Posterior vena cava (tissue), 2 donors: ENCODE measurements at places on chromosomes 11 and 22.

DNA sequence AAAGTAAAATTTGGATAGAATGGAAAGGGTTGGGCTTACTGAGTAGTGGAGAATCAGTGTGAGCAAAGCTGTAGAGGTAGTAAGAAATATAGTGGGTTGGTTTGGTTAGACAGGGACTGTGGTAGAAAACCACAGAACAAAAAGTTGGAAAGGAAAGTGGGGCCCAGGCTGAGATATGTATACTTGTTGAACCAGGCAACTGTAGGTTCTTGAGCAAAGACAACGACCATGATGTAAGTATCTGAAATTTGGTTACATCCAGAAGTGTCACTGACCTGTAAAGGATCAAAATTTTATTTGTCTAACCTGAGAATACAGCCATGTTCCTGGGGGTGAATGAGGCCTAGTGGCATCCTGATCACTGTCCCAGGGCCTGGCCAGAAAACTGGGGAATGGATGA is 114.1 kb downstream of the STIM1 start:
- no peak for DNase-seq

DNA sequence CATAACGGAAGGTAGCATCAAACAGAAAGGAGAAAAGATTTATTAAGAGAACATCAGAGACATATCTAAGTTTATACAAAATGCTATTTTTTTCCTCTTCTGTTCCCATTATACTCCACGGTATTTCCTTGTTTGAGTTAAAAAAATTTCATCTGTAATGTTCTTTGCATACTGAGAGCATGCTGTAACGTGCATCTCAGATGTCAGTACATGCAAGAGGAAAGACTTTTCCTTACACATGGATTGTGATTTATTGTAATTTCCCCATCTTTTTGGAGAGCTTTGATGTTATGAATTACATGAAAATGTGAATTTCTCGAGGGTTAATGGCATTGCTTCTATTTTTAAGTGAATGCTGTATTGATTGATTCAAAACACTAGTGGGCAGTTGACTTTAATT is 1164.0 kb downstream of the LRRC4C start:
- DNase-seq, result no peak

DNA sequence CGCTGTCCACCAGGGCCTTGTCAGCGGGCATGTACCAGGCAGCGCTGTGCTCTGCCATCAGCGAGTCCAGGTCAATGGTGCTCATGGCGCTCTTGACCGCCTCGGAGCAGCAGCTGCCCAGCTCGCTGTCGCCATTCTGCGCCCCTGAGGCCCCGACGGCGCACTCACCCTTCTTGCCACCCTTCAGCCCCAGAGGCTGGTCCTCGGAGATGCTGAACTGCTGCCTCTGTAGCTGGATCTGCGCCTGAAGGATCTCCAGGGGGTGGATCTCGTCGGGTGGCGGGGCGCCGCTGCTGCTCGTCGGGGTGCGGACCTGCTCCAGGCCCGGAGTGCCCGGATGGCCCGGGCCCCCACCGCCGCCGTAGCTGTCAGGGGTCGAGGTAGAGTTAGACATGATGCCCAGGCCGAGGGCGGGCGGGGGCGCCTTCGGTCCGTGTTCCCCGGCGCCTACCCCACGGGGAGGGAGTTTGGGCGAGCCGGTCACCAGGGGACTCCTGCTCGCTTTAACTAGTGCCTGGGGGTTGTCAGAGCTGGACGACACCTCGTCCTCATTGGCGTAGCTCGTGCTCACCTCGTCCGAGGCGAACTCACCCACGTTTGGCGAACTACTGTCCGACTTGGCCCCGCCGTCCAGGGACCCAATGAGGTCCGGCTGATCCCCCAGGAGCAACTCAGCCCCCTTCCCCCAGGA is 4.6 kb downstream of the MN1 start:
- no peak for DNase-seq

DNA sequence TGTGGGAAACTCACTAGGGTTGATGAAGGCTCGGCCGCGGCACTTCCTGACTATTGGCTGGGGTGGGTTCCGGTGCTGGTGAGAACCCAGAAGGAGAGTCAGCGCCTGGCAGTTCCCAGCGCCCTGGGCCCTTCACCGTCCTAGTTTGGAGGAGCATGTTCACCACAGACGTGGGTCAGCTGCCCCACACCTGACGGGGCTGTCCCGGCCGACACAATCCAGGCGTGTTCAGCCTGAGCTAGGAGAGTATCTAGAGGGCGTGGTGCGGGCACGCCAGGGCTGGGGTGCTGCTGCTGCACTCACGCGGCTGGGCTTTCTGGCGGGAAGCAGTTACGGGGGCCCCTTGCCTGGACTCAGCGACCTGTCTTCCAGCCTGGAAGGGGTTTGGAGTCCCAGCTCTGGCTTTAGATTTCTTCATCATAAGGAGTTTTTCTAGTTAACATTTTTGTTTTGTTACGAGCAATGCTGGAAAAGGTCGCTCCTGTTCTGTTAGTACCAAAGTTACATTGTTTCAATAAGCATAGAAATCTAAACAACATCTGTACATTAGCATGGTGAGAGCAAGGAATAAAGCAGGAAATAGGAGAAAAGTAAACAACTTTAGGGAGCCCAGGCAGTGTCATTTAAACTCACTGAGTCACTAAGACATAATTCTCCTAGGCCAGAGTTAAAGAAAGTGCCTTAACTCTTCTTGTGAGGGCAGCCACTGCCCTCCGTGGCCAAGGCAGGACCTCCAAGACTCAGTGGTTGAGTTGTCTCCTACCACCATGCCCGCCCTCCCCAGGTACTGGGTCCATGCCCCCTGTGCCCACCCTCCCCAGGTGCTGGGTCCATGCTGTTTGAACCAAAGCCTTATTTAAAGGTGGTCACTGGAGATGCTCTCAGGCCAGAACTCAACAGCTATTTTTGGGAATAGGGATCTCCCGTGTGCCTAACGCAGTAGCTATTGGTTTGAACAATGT is 12.1 kb upstream of the ADORA2A start:
- peak; percentile 80 for DNase-seq

DNA sequence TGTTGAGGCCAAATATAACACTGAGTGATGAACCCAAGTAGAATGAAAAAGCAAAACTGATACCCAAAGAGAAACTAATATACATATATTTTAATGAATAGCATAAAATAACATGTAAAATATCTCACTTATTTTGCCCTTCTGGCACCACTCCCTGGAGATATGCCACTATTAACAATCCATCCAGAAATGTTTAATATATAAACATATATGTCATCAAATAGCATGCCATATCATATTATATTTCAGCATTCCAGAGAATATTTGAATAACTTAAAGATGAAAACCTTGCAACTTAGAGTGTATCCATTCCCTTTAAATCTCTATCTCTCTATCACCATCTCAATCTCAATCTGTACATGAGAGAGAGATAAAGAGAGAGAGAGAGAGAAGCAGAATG is 1073.3 kb upstream of the RAG2 start:
- DNase-seq, result no peak

DNA sequence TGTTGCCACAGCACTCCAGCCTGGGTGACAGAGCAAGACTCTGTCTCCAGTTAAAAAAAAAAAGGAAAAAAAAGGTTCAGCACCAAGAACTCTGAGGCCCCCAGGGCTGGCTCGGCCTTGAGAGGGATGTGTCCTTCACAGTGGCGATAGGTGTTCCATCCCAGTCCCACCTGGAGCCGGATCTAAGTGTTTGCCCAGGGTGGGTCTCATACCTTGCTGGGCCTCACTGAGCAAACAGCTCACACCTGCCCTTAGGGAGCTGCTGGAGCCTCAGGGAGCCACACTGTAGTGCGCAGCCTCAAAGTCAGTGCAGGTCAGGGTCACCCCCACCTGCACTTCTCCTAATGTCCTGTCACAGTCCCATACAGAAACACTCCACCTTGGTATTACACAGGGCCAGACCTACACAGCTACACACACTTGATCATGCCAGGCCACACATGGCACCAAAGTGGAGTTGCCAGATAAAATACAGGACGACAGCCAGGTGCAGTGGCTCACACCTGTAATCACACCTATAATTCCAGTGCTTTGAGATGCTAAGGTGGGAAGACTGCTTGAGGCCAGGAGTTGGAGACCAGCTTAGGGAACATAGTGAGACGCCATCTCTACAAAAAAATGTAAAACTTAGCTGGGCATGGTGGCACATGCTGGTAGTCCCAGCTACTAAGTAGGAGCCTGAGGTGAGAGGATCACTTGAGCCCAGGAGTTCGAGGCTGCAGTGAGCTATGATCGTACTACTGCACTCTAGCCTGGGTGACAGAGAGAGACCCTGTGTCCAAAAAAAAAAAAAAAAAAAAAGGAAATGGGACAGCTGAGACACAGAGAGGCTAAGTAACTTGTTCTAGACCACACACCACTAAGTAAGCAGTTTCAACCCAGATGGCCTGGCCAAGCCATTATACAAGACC is 7.3 kb downstream of the STARD10 start:
- peak; percentile 56 for DNase-seq

DNA sequence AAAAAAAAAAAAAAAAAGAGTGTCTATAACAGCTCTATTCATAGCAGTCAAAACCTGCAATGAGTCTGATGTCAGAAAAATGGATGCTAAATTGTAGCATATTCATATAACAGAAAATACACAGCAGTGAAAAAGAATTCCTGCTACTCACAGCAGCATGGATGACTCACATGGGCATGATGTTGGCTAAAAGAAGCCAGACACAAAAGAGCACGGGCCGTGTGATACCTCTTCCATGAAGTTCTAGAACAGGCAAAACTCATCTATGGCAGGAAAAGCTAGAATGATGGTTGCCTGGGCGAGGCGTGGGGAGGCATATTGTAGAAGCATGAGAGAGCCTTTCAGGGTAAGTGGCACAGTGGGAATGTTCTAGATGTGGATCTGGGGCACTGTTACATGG is 18.9 kb downstream of the PLAAT3 start:
- peak; percentile 41 for DNase-seq

GRCh38 chr11:11998091-11998781 is 10.2 kb downstream of the DKK3 start:
- DNase-seq, result no peak

DNA sequence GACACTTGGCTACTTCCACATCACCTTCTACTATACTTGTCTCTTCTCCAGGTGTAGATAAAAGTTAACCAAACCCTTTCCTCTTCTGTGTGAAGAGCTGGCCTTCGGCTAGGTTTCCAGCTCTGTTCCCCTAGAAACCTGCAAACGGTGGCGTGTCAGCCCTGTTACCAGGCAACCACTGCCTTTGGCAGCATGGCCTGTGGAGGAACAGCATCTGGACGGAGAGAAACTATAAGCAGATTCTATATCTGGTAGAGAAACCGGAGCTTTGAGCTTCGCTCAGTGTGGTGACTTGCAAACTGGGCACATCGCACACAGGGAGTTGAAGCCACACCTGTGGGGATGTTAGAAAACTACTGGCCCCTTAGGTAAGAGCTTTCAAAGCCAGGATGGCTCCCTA is 35.9 kb downstream of the ARAP1 start:
- DNase-seq, result no peak

DNA sequence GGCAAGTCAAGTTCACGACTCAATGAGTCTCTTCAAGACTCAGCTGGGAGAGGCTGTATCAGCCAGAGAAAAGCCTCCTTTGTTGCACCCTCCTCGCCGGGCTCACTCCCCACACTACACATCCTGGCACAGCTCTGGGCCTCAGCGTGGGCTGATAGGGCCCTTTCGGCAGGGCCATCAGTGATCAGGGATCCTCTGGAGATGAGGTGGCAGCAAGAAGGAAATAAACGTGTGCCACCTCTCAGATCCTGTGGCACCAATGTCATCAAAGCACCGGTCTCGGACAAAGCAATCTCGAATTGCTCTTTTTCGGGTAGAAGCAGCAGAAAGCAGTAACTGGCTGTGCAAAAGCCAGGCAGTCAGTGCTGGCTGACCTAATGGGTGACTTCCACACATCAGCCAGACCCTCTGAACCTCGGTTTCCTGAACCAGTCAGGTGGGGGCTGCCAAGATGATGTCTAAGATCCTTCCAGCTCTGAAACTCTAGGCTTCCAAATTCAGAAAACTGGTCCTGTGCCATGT is 2.1 kb downstream of the EHD1 start:
- DNase-seq, result no peak

GRCh38 chr11:57560146-57560545 is 7.3 kb downstream of the UBE2L6 start:
- no peak for DNase-seq

DNA sequence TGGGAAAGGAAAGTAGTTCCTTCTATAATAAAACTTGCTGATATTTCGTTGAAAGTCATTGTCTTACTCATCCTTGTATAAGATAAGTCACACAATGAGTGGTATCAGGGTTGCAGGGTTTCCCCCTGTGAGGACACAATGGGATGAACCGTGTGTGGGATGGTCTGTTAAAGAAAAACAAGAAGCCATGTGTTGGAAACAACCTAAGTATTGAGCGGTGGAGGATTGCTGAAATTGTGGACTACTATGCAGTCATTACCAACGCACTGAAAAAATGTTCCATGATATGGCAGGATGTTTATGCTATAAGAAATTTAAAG is 28.6 kb downstream of the PTPRJ start:
- DNase-seq, result no peak

DNA sequence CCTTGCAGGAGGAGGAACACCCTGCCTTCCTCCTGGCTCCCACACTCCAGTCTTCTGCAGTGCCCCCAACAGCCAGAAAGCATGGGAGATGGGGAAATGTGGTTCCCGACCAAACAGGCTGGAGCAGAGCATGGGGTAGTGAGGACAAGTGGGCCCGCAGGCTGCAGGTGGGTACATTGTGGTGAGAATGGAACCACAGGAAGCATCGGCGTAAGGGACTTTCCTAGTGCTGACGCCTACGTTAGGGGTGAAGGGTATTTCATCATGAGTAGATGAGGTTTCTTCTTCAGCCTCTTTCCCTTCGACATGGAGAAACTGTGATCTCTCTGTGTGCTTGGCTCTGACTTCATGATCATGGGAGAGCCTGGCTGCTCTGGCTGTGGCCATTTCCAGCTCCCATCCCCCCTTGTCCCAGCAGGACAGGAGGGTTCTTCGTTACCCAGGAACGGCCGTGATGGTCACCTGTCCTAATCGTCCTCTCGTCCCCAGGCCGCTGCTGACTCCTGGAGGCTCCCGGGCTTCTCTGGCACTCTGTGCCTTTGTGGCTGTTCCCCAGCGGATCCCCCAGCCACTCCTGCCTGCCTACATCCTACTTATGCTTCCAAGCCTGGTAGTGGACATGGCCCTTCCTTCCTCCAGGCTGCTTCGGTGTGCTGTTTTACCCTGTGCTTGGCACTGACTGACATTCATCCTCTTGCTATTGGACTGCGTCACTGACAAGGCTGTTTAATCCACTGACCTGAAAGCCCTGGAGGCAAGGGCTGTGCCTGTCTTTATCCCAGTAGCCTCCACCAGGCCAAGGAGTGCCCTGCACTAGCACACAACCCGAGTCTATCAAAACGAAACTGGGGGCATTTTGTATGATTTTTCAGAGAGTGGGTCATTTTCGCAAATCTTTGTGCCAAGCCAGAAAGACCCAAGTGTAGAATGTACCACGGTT is 65.2 kb upstream of the CECR2 start:
- DNase-seq, result no peak

GRCh38 chr11:126719740-126720139 is 280.8 kb downstream of the KIRREL3 start:
- peak; percentile 34 for DNase-seq

GRCh38 chr11:58531865-58532341 is 24.0 kb upstream of the OR5B21 start:
- no peak for DNase-seq

- no peak for DNase-seq
Observed at GRCh38 chr11:66891851-66892660, 35.2 kb downstream of the LRFN4 start.
